ENCODE measurements at places on chromosomes 13 and 19. TPM values are rescaled to one million over a fixed set of nuclear protein-coding genes. Genes with fewer than 3 reads are reported as not detected.
A peak's percentile ranks its signal among the peaks of the same experiment; 100 is the strongest.

FGF22 gene
- 0.19 TPM for total RNA-seq

OR10H1 gene
- not detected for total RNA-seq

TNFSF13B gene
- 9.2 TPM for total RNA-seq

KCNC3 gene
- total RNA-seq, result 6.4 TPM

- no peaks in the 10 kb centered on the region for H3K36me3 ChIP-seq
- peaks cover 2% of the 10 kb centered on the region for H3K4me1 ChIP-seq
- H3K27ac ChIP-seq, result no peak overlapping the region
- no peaks in the 10 kb centered on the region for H3K27me3 ChIP-seq
Measured at GRCh38 chr19:14428882-14429416, 4.2 kb upstream of the PKN1 start.

- no peaks in the 10 kb centered on the region for H3K27me3 ChIP-seq
- no peak overlapping the region for H3K4me3 ChIP-seq
- no peak for DNase-seq
- H3K4me1 ChIP-seq, result peaks cover 31% of the 10 kb centered on the region
Measured at GRCh38 chr13:45792827-45793303, 58.7 kb downstream of the SIAH3 start.

- peaks cover 27% of the 10 kb centered on the region for H3K36me3 ChIP-seq
- H3K4me1 ChIP-seq, result peaks cover 4% of the 10 kb centered on the region
- DNase-seq, result peak; percentile 96
- H3K27me3 ChIP-seq, result peaks cover 65% of the 10 kb centered on the region
- peak overlapping the region; percentile 71 for H3K27ac ChIP-seq
Measured at GRCh38 chr13:112066624-112067004, 335 bp upstream of the SOX1 start.

- no peaks in the 10 kb centered on the region for H3K36me3 ChIP-seq
- no peak overlapping the region for H3K27ac ChIP-seq
- H3K4me1 ChIP-seq, result no peaks in the 10 kb centered on the region
- no peak for DNase-seq
- no peak overlapping the region for H3K4me3 ChIP-seq
- H3K27me3 ChIP-seq, result no peaks in the 10 kb centered on the region
Measured at GRCh38 chr13:66887088-66887487, 343.0 kb downstream of the PCDH9 start.

DNA sequence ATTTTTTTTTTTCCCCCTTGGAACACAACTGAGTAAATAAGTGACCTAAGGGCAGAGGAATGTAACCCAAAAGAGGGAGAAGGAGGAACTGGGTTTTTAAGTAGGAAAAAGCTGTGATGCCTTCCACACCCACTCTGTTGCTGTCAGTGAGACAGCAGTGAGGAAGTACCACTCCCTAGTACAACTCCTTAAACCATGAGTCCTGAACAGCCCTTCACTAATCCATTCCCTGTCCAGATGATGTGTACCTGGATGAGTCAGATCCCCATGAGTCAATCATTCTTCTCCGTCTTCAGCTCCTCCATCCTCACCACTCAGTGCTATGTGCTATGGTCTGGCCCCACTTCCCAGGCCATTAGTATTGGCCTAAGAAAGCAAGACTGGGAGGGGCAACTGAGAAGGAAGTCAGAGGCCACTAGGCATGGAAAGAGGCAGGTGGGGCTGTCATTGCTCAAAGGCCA is 12.9 kb upstream of the CXCL17 start:
- DNase-seq, result no peak
- no peaks in the 10 kb centered on the region for H3K27me3 ChIP-seq
- H3K27ac ChIP-seq, result no peak overlapping the region
- no peaks in the 10 kb centered on the region for H3K36me3 ChIP-seq
- no peaks in the 10 kb centered on the region for H3K4me1 ChIP-seq

All from A673 (cell line).